NCI-H1436 treated with DMSO at 0.1 percent for 48 hours (cell line): ENCODE measurements at places on chromosomes 13 and 19.
A peak's percentile ranks its signal among the peaks of the same experiment; 100 is the strongest.

GRCh38 chr13:19742643-19743042, 40.1 kb downstream of the PSPC1 start:
- no peak for DNase-seq

DNA sequence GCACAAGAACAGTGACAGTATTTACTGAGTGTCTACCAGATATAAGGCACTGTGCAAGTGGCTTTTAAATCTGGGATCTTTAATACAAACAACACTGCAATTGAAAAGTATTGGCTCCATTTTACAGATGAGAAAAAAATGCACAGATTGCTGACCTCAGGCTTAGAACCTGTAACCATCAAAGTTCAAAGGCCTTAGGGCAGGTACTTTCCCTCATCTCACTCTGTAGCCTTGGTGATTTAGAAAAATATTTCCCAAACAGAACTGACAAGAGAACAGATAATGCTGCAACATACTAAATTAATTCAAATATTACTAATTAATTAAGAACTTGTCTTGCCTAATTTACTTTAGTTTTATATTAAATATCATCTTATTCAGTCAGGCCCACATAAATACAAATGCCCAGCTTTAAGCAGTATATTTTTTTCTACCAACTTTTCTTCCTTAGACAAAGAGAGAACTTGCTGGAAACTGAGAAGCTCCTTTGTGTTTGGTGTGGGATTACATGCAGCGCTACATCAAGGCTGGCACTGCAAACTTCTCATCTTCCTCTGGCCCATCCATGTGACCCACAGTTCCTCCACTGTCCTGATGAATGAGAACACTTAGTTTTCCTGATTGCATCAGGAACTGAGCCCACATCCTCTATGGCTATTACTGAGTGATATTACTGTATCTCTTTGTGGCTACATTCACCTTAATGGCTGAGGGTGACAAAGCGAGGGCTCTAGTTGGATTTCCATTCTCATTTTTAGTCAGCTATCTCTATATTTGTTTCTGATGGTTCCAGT, 302.1 kb downstream of the ENOX1 start:
- no peak for DNase-seq

GRCh38 chr13:71704656-71705055, 162.3 kb downstream of the DACH1 start:
- DNase-seq: no peak

DNA sequence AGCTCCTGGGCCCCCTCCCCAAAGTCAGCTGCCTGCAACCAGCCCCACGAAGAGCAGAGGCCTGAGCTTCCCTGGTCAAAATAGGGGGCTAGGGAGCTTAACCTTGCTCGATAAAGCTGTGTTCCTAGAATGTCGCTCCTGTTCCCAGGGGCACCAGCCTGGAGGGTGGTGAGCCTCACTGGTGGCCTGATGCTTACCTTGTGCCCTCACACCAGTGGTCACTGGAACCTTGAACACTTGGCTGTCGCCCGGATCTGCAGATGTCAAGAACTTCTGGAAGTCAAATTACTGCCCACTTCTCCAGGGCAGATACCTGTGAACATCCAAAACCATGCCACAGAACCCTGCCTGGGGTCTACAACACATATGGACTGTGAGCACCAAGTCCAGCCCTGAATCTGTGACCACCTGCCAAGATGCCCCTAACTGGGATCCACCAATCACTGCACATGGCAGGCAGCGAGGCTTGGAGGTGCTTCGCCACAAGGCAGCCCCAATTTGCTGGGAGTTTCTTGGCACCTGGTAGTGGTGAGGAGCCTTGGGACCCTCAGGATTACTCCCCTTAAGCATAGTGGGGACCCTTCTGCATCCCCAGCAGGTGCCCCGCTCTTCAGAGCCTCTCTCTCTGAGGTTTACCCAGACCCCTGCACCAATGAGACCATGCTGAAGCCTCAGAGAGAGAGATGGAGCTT, 4.7 kb upstream of the CEACAM5 start:
- DNase-seq: no peak

DNA sequence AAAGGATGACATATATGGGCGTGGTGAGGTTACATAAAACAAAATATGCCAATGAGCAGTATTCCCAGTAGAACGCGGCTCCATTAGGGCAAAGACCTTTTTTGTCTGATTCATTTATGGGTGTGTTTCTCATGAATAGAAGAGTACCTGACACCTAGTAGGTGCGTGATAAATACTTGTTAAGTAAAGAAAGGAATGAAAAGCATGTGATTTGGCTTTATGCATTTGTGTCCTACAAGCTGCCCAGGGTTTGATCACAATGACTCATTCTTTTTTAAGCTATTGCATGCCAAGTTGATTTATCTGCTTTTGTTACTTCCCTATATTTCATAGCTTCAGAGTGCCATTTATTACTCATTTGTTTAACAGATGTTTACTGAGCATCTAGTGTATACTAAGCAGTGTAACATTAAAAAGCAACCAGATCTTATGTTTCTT, 19.1 kb upstream of the KCTD4 start:
- no peak for DNase-seq

DNA sequence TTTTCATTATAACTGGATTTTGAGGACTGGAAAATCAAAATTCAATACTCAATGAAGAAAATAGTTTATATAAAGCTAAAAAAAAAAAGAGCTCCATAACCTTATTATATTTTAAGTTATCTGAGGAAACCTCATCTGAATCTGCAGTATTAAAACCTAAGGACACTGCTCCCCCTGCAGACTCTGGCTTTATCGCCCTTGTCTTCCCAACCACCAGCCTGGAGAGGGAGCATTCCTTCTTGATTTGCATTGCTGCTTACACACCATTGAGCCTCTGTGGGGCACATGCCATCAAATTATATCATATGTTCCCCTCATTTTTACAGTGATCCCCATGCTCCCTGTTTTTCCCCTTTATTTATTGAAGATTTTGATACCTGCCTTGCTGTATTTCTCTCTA, 871.4 kb upstream of the GPC6 start:
- DNase-seq: no peak

GRCh38 chr19:46232938-46233621, 3.5 kb downstream of the IGFL1 start:
- no peak for DNase-seq

GRCh38 chr19:1451916-1452801, 2.2 kb downstream of the APC2 start:
- no peak for DNase-seq

- no peak for DNase-seq
Measured at GRCh38 chr19:18698321-18699167, 15.1 kb downstream of the CRTC1 start.

GRCh38 chr19:22026687-22027086, 15.9 kb upstream of the ZNF208 start:
- no peak for DNase-seq

GRCh38 chr13:90238413-90238812, 1109.1 kb upstream of the MIR17HG start:
- DNase-seq: no peak

DNA sequence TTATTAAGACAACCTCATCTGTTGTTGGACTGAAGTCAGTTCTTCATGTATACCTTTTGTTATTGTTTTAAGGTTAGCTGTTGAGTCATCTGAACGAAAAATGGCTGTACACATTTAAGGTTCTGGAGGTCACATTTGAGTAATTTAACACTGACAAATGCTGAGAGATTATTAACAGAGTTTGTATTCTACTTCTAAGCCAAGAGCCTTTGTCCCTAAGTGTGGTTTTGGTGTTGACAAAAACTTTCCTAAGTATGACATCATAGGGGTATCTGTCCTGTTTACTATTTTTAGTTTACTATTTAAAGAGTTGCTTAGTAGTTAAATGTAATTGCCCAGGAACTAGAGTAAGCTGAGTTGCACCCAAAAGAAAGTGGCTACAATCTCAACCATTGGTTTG, 71.9 kb downstream of the CDK8 start:
- DNase-seq: no peak

GRCh38 chr13:104086759-104087158, 1020.5 kb upstream of the SLC10A2 start:
- no peak for DNase-seq

GRCh38 chr19:560121-560520, 12.3 kb upstream of the BSG start:
- no peak for DNase-seq

DNA sequence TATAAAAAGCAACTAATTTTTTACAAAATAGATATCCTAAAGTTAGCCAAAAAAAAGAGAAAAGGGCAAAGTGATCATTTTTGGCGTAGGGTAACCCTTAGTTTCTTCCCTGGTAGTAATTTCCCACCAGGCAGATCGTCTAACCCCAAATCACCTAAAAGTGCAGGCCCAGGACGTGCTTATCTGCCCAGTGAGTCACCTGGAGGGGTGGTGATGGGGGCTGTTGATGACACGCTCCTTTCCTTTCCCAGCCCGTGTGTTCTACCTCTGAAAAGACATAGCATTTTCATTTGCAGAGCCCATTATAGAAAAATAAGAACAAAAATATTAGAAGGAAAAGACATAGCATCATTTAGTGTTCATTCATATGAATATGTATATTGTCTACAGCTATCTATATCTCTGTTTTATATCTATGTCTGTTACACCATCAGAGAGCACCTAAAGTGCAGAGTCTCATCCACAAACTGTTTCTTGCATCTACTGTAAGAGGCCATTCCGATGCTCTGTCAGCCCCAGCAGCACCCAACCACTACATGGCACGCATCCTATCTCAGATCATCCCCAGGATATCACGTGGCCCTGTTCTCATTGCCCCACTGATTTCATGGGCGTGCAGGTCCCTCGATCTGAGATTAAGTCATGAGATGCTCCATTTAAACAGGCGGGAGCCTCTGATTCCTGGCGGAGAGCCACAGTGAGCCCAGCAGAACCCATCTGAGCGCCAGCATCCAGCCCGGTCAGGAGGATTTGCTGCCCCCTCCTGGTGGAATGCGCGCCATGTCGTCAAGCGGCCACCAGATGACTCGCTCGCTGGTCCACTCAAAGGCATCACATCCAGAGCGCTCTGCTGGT, 8.5 kb upstream of the LILRB3 start:
- peak; percentile 33 for DNase-seq

- no peak for DNase-seq
Measured at GRCh38 chr19:13356686-13357280, 149.5 kb downstream of the CACNA1A start.

DNA sequence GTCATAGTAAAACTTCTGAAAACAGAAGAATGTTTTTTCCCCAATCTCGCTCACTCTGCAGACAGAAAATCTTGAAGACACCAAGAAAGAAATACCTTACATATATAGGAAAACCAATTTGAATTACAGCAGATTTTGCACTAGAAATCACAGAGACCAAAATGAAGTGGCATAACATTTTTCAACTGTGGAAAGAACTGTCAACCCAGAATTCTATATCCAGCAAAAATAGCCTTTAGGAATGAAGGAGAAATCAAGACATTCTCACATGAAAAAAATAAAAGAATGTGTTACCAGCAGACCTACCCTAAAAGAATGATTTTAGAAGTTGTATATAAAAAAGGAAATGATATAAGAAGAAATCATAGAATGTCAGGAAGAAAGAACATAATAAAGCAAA, 28.7 kb downstream of the CCDC122 start:
- DNase-seq: no peak

DNA sequence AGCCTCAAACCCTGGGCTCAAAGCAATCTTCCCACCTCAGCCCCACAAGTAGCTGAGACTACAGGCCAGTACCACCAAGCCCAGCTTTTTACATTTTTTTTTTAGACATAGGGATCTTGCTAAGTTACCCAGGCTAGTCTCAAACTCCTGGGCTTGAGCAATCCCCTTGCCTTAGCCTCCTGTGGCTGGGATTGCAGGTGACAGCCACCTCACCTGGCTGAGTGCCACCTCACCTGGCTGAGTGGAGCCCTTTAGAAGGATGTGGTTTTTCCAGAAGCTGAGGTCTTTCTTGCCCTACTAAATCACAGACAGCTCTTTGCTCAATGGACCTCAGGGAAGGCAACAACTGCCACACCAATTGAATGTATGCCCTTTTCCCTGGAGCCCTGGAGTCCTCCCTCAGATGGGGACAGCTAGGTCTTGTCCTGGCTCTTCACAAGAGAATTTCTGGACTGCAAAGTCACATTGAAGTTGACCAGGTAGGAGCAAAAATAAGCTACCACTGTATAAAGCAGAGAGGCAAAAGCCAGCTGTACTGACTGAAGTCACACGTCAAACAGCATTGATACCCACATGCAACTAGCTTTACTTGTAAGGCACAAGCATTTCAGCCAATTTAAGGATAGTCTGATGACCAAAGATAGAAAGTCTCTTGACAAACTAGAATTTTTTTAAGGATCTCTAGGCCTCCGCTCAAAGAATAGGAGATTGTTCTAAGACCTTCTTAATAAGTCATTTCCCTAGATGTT, 14.0 kb downstream of the PDX1 start:
- DNase-seq: no peak

DNA sequence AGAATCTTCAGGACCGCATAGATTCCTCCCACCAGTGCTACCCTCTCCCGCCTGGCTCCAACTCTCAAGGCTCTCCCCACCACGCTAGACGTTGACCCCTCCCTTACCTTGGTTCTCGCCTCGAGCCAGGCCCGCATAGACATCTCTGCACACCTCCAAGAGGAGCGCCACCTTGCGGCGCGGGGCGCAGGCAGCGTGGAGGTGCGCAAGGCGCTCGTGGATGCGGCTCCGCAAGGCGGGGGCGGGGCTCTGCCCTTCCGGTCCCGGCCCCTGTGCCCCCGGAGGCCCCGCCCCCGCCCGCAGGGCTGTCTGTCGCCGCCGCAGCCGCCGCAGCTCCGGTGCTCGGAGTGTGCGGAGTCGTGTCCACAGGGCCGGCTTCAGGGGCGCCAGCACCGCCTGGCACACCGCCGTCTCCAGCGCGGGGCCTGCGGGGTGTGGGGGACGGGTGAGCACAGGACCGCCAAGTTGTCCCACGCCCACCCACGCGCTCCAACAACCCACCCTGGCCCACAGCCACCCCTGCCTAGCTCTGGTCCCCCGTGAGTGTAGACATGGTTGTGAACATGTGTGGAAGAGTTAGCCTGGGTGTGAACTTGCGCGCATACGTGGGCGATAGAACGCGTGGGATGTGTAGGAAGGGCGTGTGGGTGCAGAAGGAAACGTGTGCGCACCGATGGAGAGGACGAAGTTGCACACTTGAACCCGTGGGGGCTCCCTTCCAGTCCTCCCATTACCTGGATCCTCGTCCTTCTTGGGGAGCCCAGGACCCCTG, 8.1 kb downstream of the RINL start:
- no peak for DNase-seq

- DNase-seq: no peak
Measured at GRCh38 chr19:8320564-8321066, 560 bp downstream of the NDUFA7 start.

DNA sequence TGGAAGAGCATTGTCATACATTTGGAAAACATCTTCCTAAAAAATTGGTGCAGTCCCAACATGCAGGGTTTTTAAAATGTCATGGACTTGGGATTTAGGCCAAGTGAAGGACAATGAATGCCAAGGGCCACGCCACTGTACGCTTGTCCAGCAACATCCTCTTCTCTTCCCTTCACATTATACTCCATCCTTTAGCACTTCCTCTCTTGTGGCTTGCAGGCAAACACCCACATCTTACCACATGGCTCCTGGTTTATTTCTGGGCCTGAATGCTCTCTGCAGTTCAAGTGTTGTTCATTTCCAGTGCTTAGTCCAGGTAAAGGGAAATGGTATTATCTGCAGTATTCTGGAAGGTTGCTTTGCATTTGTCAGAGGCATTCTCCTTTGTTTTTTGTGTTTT, 45.0 kb downstream of the CBY2 start:
- DNase-seq: no peak
